Caki2 (cell line): ENCODE measurements at places on chromosomes 16 and 17. TPM values are rescaled to one million over a fixed set of nuclear protein-coding genes. Genes with fewer than 3 reads are reported as not detected.

The XAF1 gene
- not detected in 2 replicates for total RNA-seq

The TBC1D3G gene
- total RNA-seq: not detected in 2 replicates

The ATXN7L3 gene
- 19.9 and 28.8 TPM in 2 replicates for total RNA-seq

The PSMD11 gene
- total RNA-seq: 83.7 and 138 TPM in 2 replicates

The NUBP1 gene
- total RNA-seq: 35.2 and 57.7 TPM in 2 replicates

The CLEC10A gene
- total RNA-seq: not detected in 2 replicates

The ABCA10 gene
- 0.07 TPM in 1 of 2 replicates, not detected in the other for total RNA-seq

The NTN3 gene
- total RNA-seq: not detected in 2 replicates

The KRT40 gene
- total RNA-seq: not detected in 2 replicates

The OTOP3 gene
- total RNA-seq: not detected in 2 replicates

The ETV4 gene
- total RNA-seq: 18.7 and 36.0 TPM in 2 replicates

The PIEZO1 gene
- total RNA-seq: 81.1 and 82.0 TPM in 2 replicates

The KDM6B gene
- 0.27 TPM in 1 of 2 replicates, not detected in the other for total RNA-seq

The TNFRSF13B gene
- total RNA-seq: not detected in 2 replicates

The PLA2G10 gene
- not detected in 2 replicates for total RNA-seq

The NPIPB2 gene
- 9.5 and 17.1 TPM in 2 replicates for total RNA-seq
